ENCODE measurements at places on chromosomes 7 and 10.

DNA sequence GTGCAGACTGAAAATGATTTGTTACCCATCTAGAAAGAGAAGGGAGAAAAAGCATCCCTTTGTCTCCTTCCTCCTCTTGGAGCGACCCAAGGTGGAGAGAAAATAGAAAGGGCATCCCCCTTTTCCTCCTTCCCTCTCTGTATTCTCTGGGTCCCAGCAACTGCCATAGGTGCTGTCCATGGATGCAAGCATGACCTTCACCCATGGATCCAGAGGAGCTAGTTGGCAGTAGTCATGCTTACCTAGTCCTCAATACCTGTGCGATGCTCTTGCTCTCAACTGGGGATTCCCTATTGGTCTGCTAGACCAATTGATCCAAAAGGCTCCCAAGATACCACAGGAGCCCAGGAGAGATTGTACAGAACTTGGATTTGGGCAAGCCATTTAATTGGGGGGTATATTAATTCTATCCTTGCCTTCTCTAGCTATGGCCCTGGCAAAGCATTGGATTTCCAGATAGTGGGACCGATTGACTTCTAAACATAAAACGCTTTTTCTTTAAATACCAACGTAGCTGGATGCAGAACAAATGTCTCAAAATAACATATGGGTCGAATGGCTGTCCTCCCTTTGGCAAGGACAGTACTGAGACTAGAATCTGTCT lies 547.8 kb upstream of the IGFBP3 start:
- peak; percentile 38 for DNase-seq

- DNase-seq: no peak
Observed at GRCh38 chr10:32293581-32293980, 53.4 kb downstream of the EPC1 start.

GRCh38 chr7:157760004-157760730 lies 423.4 kb downstream of the DNAJB6 start:
- DNase-seq: no peak

GRCh38 chr10:72328045-72328828 lies 26.5 kb downstream of the DNAJB12 start:
- peak; percentile 74 for DNase-seq

DNA sequence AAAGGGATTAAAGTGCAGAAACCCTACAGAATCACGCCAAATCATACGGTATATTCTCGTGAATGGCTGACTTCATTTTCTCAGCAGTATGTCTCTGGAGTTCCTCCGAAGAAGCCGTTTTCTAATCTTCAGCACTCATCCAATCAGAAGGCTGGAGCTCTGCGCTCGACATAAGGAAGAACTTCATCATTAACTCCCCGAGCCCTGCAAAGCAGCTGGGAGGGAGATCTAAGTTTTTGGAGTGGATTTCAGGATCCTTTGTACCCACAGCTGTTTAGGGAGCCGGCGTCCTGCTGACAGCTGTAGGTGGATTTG lies 40.7 kb upstream of the SDK1 start:
- peak; percentile 42 for DNase-seq

GRCh38 chr10:97713826-97714400 lies 383 bp downstream of the MARVELD1 start:
- DNase-seq: peak; percentile 72

GRCh38 chr7:103821092-103821491 lies 168.4 kb downstream of the RELN start:
- no peak for DNase-seq

GRCh38 chr10:31515819-31516402 lies 196.9 kb downstream of the ZEB1 start:
- DNase-seq: peak; percentile 10

DNA sequence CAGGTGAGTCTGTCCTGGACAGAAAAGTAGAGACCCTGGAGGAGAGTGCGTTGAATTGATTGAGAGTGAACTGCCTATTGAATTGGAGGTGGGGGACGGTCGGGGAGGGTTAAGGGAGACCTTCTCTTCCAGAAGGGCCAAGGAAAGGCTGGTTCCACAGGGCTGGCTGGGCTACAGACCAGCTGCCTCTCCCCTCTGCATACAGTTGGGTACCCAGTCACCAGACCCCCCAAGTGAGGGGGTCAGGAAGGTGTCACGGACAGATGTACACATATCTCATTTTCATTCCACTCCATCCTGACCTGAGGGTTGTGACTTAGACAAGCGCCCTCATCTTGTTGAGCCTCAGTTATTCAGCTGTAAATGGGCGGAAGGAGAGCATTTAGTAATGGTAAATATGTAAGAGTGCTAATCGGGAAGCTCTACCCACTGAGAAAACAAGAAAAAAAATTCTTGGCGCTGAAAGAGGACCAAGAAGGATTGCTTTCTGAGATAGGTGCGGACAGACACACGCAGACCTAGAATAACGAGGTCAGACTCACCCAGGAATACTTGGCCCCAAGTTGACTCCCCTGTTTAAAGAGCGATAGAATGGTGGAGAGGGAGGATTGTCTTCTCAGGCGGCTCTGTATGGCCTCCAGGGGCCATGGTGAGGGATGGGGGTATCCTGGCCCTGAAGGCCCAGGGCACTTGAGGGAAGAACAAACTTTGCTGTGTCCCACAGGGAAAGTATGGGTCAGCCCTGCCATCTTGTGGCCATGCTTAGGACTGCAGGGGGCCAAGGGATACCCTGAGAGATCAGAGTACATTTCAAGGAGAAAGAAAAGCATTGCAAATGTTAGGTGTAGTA lies 7.2 kb upstream of the MBL2 start:
- DNase-seq: peak; percentile 64

DNA sequence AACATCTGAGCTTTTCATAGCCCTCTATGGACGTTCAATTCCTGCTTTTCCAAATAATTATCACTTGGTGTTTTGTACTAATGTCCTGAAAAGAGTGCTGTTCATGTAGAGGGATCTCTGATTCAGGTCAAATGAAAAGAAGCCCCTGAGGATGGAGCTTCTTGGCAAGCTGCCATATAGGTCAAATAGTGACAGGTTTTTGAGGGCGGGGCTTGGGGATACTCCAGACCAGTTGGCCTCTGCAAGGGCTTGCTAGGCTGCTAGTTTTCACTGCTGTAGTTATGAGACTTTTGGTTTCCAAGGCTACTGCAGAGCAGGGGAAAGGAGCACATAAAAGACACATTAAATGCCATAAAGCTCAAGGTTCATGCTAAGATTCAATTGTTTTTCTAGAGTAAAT lies 257.2 kb upstream of the CACNA2D1 start:
- no peak for DNase-seq

GRCh38 chr7:131556909-131557651 lies 652 bp upstream of the PODXL start:
- DNase-seq: no peak

DNA sequence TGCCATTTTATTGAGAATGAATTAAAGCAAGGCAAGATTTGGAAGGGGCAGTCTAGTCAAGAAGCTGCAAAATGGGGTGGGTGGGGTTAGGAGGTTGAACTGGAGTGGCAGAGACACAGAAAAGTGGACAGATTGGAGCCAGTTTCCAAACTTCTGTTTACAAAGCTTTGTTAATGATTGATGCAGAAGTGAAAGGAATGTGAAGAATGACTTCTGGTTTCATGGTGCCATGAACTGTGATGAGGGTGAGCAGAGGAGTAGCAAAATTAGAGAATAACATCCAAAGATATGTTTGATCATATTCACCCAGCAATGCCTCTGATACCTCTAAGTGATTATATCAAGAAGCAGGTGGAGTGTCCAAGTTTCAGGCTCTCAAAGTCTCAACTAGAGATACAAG lies 1118.0 kb upstream of the C7orf33 start:
- DNase-seq: no peak
